AML-193 (cell line): ENCODE measurements at places on chromosomes 6 and 20.

DNA sequence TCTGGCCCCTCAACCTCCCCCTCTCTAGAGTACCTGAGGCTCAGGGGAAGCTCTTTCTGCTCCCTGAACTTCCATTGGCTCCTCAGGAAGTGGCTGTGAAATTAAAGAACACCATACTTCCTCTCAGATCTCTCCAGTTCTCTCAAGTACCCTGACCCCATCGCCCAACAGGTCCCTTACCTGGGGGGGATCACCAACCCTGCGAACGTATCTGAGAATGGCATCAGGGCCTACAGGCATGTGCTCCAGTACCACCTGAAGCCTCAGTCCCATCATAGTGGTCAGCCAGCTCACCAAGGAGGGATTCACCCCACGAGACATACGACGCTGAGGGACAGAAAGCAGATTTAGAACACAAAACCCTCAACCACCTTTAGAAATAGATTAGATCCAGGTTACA is 11.8 kb downstream of the BAG6 start:
- no peak for DNase-seq

DNA sequence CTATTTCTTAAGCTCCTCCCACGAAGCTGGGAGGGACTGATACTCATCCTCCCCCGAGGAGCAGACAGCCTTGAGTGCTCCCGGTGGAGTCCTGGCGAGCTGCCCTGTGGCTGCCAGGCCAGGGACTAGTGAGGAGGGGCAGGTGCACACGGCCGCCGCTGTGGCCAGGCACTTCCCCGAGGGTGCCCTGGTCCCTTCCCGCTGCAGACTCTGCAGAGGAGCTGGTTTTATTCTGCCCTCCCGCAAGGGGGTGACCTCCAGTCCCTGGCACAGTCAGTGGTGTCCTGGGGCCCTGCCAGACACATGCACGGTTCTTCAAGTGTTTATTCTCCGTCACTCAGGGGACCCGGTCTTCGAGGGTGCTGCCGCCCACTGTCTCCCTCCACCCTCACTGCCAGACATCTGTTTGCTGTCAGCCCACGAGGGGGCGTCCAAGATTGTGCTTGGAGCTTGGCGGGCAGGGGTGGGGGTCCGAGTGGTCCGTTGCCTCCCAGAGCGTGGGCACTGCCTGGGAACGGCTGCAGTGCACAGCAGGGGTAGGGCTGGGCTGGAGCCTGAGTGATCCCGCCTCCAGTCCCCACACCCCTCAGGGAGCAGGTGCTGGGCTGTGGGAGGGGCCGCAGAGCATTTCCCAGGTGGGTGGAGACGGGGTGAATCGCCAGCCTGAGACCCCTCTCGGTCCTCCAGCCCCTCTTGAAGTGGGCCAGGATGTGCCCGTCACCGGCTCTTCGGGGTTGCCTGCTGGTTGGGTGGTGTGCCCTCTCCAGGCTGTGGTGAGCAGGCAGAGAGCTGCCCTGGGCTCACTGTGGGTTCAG is 3.1 kb upstream of the CABLES2 start:
- DNase-seq: peak; percentile 28

DNA sequence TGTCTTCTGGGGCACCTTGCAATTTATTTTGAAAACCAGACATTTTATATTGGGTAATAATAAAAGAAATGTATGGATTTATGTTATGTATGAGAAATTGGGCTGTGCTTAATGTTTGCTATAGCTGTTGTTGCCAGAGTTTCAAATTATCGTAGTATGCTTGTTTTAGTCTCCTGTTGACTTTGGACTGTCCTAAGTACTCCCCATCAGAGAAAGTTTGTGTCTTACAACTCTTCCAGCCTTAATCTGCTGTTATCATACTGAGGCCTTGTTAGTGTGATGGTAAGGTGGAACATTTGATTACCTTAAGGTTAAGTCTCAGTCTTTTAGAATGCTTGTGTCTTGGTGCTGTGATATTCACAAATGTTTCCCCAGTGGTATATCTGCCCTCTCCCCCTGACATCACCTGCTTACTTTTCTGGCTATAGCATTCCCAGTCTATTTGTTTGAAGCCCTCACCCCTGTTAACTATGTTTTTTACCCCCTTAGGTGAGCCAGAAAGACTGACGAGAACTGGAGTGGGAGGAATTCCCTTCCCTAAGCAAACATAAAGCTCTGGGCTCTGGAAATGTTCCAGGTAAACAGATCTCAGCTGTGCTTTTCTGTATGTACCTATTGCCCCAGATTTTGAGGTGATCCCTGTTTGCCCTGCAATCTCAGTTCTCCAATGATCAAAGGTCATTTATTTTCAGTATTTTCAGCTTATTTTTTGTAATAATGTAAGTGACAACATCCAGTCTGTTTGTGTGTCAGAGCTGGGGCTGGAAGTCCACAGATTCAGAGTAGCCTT is 581.1 kb upstream of the CITED2 start:
- DNase-seq: no peak

- no peak for DNase-seq
Observed at GRCh38 chr6:16840291-16840690, 79.0 kb upstream of the ATXN1 start.

- no peak for DNase-seq
Observed at GRCh38 chr6:10884245-10884972, 2.4 kb upstream of the SYCP2L start.

GRCh38 chr6:5172041-5172653 is 87.0 kb downstream of the PPP1R3G start:
- DNase-seq: no peak

DNA sequence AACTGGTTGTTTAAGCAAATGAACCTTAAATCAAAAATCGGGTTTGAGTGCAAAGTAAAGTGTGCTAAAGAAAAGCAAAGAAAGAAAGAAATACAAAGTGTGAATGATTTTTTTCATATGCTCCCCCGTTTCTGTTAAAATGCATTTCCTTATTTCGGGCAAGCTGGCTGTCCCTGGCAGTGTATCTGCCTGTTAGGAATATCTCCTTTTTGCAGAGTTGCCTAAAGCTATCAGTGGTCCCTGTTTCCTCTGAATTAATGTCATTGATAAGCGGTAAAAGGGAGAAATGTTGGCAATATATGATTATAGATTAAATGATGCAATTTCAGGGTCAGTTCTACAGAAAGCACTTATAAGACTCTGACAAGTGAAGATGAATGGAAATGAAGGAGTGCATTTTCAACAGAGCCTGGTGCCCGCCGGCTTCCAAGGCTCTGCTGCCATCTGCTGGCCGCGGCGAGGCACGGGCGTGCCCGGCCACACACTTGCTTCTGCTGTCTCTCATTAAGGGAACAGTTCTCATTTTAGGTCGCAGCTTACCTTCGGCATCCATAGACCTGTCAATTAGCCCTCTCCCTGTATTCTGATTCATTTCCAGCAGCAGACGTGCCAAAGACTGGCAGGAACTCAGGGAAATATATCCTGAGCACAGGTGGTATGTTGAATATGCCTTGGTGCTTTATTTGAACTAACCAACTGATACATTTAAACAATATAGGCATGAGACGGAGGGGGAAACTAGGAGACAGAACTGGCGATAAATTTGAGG is 381.9 kb downstream of the C6orf118 start:
- DNase-seq: peak; percentile 33

DNA sequence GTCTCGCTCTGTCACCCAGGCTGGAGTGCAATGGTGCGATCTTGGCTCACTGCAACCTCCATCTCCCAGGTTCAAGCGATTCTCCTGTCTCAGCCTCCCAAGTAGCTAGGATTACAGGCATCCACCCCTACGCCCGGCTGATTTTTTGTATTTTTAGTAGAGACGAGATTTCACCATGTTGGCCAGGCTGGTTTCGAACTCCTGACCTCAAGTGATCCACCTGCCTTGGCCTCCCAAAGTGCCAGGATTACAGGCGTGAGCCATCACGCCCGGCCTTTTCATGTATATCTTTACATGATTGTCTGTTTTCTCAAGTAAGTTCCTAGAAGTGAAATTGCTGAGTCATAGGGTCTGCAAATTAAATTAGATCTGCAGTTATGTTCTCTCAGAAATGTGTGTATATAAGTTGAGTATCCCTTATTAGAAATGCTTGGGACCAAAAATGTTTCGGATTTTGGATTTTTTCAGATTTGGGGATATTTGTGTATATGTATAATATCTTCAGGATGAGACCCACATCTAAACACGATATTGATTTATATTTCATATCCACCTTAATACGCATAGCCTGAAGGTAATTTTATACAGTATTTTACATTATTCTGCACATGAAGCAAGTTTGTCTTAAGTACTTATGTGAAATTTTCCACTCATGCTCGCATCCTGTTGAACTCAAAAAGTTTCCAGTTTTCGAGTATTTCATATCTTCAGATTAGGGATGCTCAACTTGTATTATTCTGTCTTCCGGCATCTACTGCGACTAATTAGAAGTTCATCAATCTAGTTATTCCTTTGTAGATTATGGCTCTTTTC is 40.4 kb downstream of the TAB2 start:
- DNase-seq: no peak

DNA sequence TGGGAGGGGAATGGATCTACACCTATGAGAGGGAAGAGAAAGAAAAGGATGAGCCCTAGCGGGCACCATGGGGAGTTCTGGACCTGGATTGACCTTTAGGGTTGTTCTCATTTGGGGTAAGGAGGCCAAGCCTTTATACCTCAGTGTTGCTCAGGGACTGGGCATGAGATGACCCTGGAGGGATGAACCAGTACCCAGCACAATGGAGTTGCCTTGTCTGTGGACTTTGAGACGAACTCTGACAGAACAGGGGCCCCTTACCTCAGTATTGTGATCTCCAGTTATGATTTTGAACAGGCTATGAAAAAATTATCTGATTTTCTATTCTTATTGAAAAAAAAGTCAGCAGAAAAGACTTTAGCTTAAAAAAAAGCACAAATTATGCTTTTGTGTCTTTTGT is 88.6 kb downstream of the FOXA2 start:
- no peak for DNase-seq

- DNase-seq: peak; percentile 58
Observed at GRCh38 chr6:28683945-28684538, 158.4 kb downstream of the GPX5 start.

DNA sequence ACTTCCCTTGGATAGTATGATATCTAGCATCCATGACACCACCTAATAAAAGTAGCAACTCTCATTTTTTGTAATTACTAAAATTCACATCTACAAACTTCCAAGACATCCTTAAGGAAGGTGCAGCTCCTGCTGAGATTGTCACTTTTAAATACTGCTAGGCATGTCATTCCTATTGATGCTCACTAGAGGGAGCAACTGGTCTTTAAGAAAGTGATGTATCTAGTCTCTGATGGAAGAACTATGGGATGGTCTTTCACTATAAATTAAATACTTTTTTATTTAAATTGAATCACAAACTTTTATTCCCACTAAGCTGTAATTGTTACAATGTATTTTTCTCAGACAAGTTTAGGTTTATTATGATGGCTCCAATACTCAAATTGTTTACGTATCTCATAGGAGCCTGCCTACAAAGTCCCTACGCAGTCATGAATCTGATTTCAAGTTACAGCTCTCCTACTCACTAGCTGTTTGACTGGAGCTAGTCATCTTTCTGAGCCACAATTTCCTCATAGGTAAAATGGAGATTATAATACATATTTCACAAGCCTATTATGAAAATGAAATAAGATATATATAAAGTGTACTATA is 8.1 kb upstream of the TSPYL1 start:
- DNase-seq: peak; percentile 72

DNA sequence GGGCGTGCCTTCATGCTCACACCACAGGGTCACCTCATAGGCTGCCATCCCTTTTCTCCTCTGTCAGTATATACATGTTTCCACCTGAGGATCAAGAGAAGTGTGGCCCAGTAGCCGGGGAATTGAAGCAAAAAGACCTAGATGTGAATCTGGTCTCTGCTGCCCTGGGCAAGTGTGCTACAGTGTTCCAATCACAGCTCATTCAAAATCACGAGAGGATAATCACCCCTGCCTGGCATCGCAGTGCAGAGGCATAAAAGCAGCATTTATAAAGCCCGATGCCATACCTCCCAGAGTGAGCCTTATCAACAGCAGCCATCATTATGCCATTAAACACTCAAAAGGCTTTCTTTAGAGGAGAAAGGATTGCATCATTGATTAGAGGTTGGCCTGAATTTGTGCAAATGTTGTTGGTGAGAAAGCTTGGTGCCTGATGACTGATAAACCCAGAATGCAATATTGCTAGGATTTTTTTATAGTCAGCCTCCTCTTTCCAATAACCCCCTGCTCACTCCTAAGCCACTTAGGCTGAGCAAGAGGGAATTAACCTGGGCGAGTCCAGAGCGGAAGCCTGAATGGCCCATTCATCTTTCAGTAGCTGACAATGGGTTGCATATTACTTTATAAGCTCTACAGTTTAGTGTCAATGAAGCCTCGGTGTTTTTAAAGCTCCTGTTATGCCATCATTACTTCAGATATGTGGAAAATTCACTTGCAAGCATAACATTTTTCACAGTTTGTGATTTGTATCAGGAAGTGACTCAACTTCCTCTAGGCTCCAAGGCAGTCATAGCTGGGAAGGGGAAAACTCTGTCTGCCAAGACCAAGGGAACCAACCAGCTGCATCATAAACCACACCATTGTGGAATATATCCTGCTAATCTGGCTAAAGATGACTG is 92.5 kb upstream of the NXT1 start:
- peak; percentile 13 for DNase-seq

DNA sequence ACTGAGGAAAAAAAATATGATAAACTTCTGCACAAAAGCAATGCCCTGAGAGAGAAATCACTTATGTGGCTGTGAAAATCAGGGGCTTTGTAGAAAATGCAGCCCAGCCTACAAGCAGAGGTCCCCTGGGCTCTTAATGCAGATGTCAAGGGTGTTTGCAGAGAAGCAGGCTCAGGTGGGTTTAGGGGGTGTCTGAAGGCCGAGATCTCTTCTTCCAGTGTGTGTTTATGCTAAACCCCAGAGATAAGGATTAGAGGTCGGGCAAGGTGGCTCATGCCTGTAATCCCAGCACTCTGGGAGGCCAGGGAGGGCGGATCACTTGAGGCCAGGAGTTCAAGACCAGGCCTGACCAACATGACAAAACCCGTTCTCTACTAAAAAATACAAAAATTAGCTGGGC is 78.5 kb downstream of the TMEM242 start:
- DNase-seq: no peak

GRCh38 chr20:59603781-59604541 is at the start of gene PHACTR3:
TSS of gene PHACTR3 (plus strand) at chr20:59604540. CDS start at chr20:59605015, 475 bp downstream.
- no peak for DNase-seq

GRCh38 chr6:166752097-166752496 is 125.0 kb upstream of the RPS6KA2 start:
- DNase-seq: no peak

DNA sequence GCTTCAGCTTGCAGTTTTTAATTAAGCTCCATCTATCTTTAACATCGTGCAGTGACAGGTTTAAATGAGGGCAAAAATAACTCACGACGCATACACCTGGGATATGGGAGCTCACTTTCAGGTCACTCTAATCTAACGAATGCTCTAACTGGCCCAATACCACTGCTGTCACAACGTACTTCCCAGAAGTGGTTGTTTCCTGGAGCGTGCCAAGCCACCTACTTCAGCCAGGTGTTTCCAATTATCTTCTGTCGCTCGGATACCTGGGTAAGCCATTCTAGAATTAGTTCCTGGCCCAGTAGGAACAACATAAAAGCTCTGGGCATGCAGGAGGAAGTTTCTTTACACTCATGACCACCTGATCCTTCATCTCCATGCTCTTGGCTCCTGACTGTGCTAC is 147.4 kb downstream of the FOXC1 start:
- no peak for DNase-seq

- DNase-seq: no peak
Observed at GRCh38 chr20:48124960-48125359, 339.7 kb upstream of the SULF2 start.
